A549 treated with dexamethasone at 1 μM for 4 hours (cell line): ENCODE measurements at places on chromosomes 3 and 15. TPM values are rescaled to one million over a fixed set of nuclear protein-coding genes. Genes with fewer than 3 reads are reported as not detected.

Gene MORC1
- total RNA-seq, result 0.02 TPM in 1 of 5 replicates, not detected in the others

Gene CCDC54
- total RNA-seq, result not detected in 5 replicates

Gene VGLL3
- 6.3 to 18.2 TPM (median 13.5 TPM) in 5 replicates for total RNA-seq

Gene KNL1
- total RNA-seq, result 5.3 to 8.7 TPM (median 8.0 TPM) in 5 replicates

Gene CSTA
- total RNA-seq, result 0.58 to 1.6 TPM (median 1.0 TPM) in 5 replicates

Gene MYRIP
- total RNA-seq, result 0.02 TPM in 2 of 5 replicates, not detected in the others

Gene AGBL1
- total RNA-seq, result not detected in 5 replicates

Gene PAK6
- 0.29 to 0.68 TPM (median 0.34 TPM) in 5 replicates for total RNA-seq

Gene SLCO2A1
- 0.16 to 0.38 TPM (median 0.20 TPM) in 5 replicates for total RNA-seq

Gene SNTN
- not detected in 5 replicates for total RNA-seq

Gene ACP3
- total RNA-seq, result 0.02 to 0.06 TPM (median 0.06 TPM) in 3 of 5 replicates, not detected in the others

Gene HTR3E
- not detected in 5 replicates for total RNA-seq

Gene SCAANT1
- not detected in 5 replicates for total RNA-seq
